ENCODE measurements at places on chromosomes 12 and 14. TPM values are rescaled to one million over a fixed set of nuclear protein-coding genes. Genes with fewer than 3 reads are reported as not detected.
A peak's percentile ranks its signal among the peaks of the same experiment; 100 is the strongest.

DNA sequence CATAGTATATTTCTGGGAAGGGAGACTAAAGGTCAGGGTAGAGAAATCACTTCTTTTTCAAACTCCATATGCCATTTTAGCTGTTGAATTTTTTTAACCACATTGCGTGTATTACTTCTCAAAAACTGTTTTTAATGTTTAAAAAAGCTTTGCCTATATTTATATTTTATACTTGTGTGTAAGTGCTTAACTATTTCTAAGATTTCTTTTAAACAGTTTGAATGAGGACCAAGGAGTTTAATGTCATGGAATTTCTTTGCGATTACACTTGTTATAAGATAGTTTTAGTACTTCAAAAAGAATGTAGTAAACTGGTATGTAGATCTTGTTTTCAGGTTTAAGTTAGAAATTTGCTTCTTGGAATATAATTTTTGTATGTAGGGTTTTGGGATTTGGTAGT lies 7.2 kb downstream of the SPATA7 start:
- no peak for DNase-seq

GRCh38 chr12:77429426-77429825 lies 364.1 kb upstream of the E2F7 start:
- no peak for DNase-seq

- DNase-seq, result peak; percentile 76
Observed at GRCh38 chr12:29220632-29221336, 71.7 kb downstream of the FAR2 start.

The TMEM63C gene
- not detected for total RNA-seq

- peak; percentile 82 for DNase-seq
Observed at GRCh38 chr12:9750276-9751203, 10.2 kb downstream of the CD69 start.

- no peak for DNase-seq
Observed at GRCh38 chr14:66371776-66372175, 114.4 kb upstream of the CCDC196 start.

- no peak for DNase-seq
Observed at GRCh38 chr12:112950701-112951100, 12.4 kb downstream of the OAS3 start.

DNA sequence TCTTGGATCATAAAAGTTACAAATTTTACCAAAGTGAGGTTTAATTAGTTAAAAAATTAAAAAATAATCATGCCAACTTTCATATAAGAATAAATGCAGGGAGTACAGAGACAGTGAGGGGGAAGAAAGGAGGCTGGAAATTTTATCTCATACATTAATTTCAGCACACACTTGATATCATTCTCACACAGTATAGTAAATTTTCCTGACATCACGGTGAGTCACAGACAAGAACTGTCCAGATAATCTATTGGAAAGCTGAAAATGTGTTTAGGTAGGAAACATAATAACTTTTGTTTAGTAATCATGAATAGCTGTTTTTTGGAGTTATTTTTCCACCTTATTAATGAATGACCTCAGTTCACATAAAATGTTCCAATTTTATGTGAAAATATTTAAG lies 1204.8 kb downstream of the GALC start:
- no peak for DNase-seq

- no peak for DNase-seq
Observed at GRCh38 chr14:52089218-52089617, 20.4 kb upstream of the NID2 start.

- no peak for DNase-seq
Observed at GRCh38 chr14:55339770-55340169, 68.5 kb downstream of the FBXO34 start.

DNA sequence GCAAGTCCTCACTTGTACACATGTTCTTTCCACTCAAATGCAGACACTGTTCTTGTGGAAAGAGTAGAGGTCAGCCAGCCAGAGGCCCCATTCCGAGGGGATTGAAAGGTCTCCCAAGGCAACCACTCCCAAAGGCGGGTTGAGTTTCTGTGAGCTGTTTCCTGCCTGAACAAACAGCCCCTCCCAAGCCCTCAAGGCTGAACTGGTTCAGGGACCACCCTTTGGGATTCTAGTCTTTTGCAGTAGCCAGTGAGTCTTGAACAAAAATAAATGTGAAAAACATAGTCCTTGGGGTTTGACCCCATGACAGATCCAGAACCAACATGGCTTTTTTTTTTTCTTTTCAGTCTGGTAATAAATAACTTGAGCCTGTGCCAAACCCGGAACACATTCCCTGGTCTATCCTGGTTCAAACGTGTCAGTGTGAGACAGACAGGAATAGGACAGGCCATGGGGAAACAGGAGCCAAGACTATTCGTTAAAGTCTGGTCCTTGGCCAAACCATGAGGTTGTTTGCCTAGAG lies 17.6 kb upstream of the STK38L start:
- DNase-seq, result no peak

The IFNG-AS1 gene
- not detected for total RNA-seq

DNA sequence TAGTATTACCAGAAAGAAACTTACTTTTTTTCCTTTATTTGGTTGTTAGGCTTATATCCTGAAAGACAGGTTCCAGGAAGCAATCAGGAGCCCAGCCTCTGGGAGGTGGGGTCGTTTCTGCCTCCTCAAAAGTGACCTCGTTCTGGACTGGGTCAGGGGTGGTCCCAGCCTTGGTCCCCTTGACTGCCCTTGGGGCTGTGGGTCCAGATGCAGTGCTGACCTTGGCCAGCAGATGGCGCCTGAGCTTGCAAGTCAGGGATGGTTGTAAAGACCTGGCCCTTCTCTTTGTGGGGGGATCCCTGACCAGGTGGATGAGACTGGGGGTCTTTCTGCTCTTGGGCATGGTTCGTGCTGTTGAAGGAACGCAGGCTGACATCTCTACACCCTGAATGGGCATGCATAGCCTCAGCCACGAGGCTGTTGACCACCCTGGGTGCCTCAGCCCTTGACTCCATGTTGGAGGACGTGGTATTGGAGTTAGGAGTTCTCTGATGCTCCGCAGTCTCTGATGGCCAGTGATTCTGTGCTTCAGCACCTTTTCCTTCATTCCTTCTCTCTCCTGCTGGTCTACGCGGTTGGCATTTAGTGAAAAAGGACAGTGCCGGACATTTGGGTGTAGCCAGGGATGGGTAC lies 62.4 kb downstream of the ADCK1 start:
- peak; percentile 79 for DNase-seq

DNA sequence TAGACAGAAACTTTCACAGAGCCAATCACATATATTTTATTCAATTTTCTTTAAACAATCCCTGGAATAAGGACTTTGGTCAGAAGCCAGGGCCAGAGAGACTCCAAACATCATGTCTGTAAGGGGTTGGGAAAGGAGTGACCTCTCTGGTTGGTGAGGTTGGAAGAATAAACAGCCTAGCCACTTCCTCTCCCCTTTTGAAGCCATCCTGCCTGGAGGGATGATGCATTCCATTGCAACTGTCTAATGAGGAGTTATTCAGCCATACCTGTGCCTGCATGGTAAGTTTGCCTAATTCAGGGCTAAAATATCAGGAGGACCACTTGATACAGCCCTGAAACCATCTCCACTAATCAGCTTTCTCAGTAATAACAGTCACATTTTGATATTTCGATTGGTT lies 299.8 kb downstream of the KCNH5 start:
- no peak for DNase-seq

The RBP5 gene
- total RNA-seq, result 15.7 TPM

DNA sequence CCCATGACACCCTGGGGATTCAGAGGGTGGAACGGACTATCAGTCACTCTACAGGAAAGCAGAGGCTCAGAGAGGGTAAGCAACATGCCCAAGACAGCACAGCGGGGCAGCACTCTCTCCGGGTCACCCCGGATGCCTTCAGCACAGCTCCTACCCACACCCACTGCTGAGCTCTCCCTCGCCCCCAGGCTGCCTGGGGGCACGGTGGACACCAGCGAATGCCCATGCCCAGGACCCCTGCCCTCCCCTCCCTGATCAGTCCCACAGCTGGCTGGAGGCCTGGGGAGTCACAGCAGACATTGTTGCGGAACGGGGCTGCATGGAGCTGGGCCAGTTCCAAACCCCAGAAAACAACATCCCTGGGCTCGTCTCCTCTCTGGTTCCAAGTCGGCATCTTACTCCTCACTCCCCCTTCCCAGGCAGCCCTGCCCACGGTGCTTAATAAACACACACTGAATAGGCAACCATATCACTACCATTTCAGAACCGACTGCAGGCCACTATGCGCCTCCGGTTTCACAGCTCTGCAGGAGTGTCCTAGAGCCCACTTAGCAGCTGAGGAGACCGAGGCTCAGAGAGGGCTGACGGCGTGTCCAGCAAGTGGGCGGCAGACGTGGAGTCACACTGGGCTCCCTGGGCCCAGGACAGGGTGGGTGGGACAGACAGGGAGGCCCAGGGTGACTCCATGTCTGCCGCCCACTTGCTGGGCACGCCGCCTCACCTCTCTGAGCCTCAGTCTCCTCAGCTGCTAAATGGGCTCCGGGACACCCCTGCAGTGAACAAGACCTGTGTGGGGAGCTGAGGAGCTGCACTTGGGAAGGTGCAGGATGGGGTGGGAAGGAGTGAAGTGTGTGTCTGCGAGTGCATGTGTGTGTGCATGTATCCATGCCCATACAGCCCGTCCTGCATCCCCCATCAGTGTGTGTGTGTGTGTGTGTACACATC lies 27.0 kb downstream of the CCDC85C start:
- no peak for DNase-seq

GRCh38 chr12:12072064-12072760 lies 1.5 kb downstream of the BCL2L14 start:
- no peak for DNase-seq

GRCh38 chr14:59376686-59377085 lies 88.5 kb downstream of the GPR135 start:
- DNase-seq, result no peak

DNA sequence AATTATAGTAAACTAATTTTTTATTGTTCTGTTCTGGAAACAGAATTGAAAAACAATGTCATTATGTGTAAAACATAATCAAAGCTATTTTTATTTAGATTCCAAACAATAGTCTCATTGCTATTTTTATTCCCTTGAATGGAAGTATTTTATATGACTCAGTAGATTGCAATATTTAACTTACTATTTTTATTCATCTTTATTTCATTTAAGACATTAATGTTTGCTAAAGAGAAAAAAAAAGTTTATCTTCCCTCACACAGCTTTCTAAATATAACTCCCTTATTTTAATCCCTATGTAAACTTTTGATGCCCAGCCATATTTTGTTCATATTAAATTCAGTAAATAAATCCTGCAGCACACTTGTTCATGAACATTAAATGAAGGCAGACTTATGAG lies 622.4 kb downstream of the SLC6A15 start:
- no peak for DNase-seq

The KRT82 gene
- total RNA-seq, result not detected

GRCh38 chr14:84403585-84403984 lies 1126.4 kb upstream of the FLRT2 start:
- DNase-seq, result no peak

GRCh38 chr12:116528498-116528897 lies 30.7 kb upstream of the MAP1LC3B2 start:
- DNase-seq, result no peak

The KRT6C gene
- not detected for total RNA-seq

DNA sequence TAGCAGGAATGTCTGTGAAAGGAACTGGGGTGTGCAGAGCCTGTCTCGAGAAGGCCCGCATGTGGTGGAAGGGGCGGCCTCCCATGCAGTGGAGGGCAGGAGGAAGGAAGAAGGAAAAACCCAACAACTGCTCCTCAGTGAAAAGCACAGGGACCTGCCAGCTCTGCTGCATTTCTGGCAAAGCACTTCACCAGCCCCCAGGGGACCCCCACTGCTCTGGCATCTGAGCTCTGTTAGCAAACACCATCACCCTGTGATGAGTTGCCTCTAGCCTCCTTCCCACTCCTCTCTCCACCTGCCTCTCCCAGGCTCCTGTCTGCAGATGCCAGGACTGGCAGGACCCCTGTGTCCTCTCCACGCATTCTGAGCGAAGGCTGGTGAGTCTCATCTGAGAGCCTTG lies 69.0 kb upstream of the DDX11 start:
- DNase-seq, result no peak

DNA sequence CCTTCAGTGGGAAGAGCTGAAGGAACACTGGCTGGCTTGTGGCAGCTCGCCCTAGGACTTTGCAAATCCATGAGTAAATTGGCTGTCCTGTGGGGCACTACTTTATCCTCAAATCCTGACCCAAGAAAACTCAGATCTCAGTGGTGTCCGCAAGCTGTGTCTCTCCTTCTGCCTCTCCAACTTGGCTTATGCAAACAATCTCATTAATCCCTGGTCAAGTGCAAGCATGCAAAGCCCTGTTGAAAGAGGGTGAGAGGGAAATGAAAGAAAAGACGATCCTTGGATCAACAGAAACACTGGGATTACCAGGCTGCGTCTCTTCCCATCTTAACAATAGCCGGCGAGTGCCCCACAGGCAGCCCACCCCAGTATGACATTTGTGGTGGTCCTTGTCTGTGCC lies 901.6 kb downstream of the BCL11B start:
- DNase-seq, result no peak

DNA sequence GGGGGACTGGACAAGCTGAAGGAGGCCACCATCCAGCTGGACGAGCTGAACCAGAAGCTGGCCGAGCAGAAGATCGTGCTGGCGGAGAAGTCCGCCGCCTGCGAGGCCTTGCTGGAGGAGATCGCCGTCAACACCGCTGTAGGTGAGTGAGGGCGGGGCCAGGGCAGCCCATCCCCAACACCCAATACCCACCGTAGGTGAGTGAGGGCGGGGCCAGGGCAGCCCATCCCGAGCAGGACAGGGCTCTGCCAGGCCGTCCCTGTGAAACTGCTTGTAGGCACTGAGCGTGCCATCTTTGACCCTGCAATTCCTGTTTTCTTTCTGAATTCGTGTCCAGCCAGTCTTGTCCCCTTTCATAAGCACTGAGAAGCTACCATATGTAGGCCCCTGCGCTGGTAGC lies 74.0 kb downstream of the CCDC92 start:
- no peak for DNase-seq

GRCh38 chr12:4996714-4997113 lies 47.0 kb upstream of the KCNA5 start:
- DNase-seq, result no peak

DNA sequence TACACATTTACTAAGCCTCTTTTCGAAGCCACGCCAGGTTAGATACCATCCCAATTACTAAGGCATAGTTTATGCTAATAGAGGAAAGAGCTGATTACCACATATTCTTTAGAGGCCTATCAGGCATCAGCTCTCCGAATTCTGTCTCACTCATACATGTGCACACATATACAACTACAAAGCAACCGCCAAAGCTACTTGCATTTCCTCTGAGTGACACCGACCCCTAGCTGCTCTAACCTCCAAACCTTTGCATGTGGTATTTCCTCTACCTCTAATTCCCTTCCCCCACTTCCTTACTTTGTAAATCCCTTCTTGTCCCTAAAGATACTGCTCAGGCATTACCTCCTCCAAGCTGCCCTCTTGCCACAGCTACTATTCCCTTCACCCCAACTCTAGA lies 107.2 kb downstream of the DUSP6 start:
- DNase-seq, result no peak

The TEX22 gene
- 1.0 TPM for total RNA-seq

The CLMN gene
- 0.09 TPM for total RNA-seq

All from K562 (cell line).